Epithelial cell of proximal tubule (primary cell): ENCODE measurements at places on chromosomes 4 and X.

DNA sequence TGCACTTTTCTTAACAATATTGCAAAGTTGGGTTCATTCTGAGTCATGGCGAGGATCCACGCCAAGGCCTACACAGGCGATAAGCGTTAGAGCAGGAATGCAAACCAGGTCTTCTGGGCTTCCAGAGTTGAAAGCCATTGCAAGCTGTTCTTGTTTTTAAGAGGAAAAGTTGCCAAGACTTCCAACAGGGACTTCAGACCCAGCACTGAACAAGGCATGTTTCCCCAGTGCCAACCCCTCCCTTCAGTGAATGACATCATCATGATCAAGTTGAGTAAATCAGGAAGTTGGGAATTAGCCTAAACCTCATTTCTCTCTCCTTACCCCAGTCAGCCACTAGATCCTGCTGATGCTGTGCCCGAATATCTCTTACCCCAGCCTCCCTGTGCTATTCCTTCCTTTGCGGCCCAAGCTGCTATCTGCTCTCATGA lies 355.1 kb downstream of the HS3ST1 start:
- no peak for DNase-seq

- DNase-seq = no peak
Measured at GRCh38 chrX:9746148-9746888, 19.3 kb downstream of the GPR143 start.

DNA sequence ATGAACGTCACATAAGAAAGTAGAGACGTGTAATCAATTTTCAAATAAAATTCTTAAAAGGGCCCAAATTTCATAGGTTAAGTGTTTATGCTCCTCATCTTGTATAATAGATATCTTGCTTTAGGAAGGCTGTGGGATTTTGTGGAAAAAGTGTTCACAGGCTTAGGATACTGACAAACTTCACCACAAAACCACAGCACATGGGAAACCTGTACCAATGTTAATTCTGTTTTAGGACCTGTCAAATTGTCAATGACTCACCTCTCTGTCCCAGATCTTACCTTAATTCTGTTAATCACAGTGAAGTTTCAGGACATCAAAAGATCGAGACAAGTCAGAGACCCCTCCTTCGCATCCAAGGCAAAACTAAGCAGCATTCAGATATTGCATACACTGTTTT lies 24.2 kb downstream of the FGFBP1 start:
- no peak for DNase-seq

DNA sequence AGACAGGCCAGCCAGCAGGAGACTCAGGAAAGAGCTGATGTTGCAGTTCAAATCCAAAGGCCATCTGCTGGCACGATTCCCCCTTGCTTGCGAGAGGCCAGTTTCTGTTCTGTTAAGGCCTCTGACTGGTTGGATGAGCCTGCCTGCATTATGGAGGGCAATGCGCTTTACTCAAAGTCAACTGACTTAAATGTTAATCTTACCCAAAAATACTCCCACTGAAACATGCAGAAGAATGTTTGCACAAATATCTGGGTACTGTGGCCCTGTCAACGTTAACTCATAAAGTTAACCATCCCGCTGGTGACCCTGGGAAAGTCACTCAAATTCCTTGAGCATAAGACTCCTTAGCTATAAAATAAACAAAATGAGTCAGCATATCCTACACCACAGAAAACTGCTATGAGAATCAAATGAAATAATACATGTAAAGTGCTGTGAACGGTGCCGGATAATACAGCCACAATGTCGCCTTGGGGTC lies 326.4 kb downstream of the EVC2 start:
- no peak for DNase-seq

GRCh38 chrX:51955200-51955599 lies 61.8 kb downstream of the MAGED1 start:
- DNase-seq = no peak
